NCI-H1105 treated with DMSO at 0.1 percent for 48 hours (cell line): ENCODE measurements at places on chromosomes 7 and 10.

- no peak for DNase-seq
Observed at GRCh38 chr10:6019010-6019782, 41.9 kb upstream of the IL15RA start.

GRCh38 chr7:32385316-32385956, 104.7 kb downstream of the LSM5 start:
- DNase-seq = no peak

GRCh38 chr10:119309423-119309770, 102.0 kb downstream of the GRK5 start:
- DNase-seq = no peak

- DNase-seq = peak; percentile 20
Observed at GRCh38 chr10:62081341-62082270, 180.1 kb downstream of the ARID5B start.

DNA sequence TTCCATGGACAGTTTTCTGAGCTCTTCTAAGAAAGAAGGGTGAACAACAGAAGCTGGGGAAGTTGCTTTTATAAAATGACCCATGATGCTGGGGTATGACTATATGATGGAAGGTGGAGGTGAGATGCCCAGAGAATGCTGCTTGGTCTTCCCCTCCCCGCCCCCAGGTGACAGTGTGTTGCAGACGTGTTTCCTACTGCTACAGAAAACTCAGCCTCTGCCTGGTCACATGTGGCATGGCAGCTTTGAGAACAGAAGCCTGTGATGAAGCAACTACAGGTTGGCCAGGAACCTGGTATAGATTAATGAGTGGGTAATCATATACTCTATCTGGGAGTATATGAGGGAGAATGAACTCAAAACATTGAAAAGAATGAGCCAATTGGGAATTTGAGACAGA, 67.1 kb downstream of the MTURN start:
- no peak for DNase-seq

DNA sequence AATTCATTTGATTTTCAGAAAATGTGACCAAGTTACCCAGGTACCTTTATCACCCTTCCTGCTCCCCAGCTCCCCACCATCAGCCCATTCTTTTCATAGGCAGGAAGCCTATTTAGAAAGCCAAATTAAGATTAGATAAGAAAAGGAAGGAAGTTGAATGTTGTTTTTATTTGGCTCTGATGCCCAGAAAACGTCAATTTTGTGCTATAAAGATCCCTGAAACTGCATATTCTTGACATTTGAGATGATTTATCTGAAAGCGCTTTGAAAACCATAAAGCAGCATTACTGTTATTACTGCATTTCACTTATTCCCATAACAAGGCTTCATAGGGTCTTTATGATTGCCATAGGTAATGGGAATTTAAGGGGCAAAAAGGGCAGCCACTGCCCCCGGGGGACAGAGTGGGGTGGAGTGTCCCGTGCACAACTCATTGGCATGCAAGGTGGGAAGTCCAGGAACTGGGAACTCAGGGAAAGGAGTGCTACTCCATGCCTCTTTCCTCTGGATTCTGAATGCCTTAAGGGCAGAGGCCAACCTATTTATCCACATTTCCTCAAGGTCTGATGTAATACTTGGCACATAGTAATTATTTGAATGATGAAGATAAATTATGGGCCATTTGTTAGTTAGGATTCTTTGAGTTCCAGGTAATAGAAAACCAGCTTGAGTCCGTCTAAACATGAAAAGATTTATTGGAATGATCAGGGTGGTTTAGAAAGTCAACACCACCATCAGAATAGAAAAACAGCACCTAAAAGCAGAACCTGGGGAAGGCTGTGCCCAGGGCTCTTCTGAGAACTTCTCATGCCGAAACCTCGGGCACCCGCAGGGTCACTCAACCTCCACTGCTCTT, 100.6 kb upstream of the ELMO1 start:
- DNase-seq = no peak

DNA sequence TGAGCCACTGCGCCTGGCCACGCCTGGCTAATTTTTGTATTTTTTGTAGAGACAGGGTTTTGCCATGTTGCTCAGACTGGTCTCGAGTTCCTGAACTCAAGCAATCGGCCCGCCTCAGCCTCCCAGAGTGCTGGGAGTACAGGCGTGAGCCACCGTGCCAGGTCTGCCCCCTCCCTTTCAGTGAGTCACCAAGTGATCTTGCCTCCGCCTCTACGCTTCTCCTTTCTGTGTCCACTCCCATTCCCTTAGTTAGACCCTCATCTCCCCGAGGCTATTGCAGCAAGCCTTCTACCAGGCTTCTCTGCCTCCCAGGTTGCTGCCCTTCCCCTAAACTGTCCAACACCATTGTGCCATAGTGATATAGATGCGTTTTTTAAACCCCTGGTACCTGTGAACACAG, 32.9 kb downstream of the CDC123 start:
- no peak for DNase-seq
